ENCODE measurements at places on chromosomes 12 and 14.
A peak's percentile ranks its signal among the peaks of the same experiment; 100 is the strongest.

- DNase-seq = no peak
Observed at GRCh38 chr14:57482120-57482519, 11.5 kb downstream of the CCDC198 start.

DNA sequence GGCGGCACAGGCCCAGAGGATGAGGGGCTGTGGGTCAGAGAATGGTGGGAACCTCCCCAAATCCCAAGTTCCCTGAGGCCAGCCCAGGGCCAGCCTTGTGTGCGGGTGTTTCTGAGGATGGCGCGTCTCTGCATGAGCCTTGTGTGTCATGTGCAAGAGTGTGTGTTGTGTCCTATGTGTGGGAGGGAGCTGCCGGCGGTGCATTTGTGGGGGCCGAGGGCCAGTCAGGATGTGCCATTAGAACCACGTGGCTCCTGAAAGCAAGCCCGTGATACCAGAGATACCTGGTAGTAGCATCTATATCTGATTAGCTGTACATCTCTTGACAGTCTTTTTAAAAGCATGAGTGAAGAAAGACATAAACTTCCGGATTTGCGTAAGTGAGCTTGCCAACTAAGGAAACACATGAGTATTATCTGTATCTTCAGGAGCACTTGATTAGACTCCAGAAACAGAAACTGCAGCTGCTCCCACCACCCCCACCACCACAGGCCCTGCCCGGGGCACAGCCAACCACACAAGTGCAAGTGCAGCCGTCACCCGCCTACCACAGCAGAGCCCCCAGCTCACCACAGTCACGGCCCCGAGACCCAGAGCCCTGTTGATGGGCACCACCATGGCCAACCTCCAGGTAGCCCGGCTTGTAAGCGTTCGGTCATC, 19.2 kb downstream of the DDX51 start:
- DNase-seq = peak; percentile 25

DNA sequence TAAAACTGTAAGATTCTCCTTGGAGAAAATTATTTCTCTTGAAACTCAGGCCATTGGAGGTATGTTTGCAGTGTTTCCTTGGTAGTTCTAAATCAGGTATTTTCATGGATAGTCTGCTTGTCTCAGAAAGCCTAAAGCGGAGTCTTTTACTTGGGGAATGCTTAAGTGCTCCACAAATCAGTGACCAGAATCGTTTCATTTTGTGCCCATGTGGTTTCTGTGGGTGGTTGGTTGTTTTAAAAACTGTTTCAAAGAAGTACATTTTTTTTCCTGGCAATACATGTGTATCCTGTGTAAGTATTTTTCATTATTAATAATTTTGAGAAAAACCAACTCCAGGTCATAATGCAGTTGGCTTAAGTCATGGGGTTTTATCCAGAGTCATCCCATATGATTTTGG, 33.6 kb downstream of the CCDC91 start:
- DNase-seq = peak; percentile 71

DNA sequence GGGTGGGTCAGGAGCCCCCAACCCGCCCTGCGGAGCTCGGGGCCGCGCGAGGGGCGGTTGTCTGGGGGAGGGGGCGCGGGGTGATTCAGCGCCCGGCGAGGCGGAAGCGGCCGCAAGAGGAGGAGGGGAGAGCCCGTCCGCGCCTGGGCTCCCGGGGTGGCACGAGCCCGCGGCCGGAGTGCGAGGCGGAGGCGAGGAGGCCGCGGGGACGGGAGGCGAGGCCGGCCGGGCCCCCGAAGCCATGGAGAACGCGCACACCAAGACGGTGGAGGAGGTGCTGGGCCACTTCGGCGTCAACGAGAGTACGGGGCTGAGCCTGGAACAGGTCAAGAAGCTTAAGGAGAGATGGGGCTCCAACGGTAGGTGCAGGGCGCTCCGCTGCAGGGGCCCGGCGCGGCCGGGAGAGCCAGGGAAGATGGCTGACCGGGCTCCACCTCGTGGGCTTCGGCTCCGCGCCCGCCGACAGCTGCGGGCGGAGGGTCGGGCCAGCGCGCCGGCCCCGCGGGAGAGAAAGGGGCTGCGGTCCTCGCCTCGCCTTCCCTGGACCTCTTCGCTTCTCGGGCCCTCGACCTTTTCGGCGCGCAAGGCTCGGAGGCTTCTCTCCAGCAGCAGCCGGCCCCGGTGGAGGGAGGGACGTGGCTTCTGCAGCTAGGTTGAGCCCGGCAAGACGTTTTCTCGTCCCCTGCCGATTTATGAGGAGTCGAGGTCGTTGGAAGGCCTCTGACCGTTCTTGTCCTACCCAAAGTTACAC, 677 bp downstream of the ATP2A2 start:
- DNase-seq = peak; percentile 95

- peak; percentile 89 for DNase-seq
Observed at GRCh38 chr14:31090883-31091764, 64.9 kb upstream of the STRN3 start.

DNA sequence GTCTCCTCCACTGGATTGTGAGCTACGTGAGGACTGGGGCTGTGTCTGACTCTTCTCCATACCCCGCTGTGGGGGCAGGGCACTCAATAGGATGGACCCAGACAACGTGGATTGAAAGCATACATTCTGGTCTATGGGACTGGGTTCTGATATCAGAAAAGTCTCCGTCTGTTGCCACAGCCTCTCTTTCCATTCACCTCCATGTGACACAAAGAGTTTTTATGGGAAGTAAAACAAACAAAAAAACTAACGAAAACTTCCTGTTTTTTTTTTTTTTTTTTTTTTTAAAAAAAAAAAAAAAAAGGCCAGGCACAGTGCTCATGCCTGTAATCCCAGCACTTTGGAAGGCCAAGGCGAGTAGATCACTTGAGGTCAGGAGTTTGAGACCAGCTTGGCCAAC, 44.7 kb downstream of the SLC8A3 start:
- DNase-seq = no peak

DNA sequence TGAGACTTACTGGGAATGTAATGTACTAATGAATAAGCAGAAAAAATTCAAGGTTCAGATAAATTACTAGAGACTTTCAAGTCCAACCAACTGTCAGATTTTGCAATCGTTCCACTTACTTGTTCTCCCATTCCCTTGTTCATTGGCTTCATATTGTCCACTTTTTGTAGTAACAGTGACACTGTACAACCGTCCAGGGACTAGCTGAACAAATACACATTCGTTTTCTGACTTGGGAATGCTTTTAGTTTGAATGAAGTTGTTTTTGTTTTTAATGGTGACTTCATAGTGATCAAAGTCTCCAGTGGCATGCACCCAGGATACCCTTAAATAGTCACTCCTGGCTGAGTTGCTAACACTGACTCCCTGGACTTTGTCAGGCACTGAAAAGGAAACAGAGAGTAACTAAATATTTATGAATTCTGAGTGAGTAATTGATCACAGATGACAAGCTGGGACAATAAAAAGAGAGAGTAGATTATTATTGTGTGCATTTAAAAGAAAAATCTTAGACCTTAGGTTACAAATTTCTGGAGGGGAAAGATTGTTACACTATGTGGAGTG, 65.4 kb downstream of the PTPRB start:
- no peak for DNase-seq

GRCh38 chr12:96206936-96207662, 12.9 kb downstream of the ELK3 start:
- DNase-seq = no peak

DNA sequence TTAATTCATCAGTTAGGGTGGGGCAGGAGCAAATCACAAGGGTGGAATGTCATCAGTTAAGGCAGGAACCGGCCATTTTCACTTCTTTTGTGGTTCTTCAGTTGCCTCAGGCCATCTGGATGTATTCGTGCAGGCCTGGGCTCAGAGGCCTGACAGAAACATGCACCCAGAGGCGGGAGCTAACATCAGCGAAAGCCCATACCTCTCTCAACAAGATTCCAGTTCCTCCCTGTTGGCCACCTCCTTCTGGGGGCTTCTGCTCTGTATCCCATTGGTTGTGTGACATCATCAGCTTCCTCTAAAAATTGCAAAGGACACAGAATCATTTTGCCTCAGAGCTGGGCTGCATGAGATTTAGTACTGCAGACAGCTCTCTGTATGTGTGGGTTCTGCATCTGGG, 134.3 kb downstream of the ZNF664 start:
- DNase-seq = no peak

GRCh38 chr14:72610831-72611200, 283.1 kb downstream of the DPF3 start:
- peak; percentile 46 for DNase-seq

- DNase-seq = no peak
Observed at GRCh38 chr12:130465046-130465445, 127.4 kb downstream of the PIWIL1 start.

DNA sequence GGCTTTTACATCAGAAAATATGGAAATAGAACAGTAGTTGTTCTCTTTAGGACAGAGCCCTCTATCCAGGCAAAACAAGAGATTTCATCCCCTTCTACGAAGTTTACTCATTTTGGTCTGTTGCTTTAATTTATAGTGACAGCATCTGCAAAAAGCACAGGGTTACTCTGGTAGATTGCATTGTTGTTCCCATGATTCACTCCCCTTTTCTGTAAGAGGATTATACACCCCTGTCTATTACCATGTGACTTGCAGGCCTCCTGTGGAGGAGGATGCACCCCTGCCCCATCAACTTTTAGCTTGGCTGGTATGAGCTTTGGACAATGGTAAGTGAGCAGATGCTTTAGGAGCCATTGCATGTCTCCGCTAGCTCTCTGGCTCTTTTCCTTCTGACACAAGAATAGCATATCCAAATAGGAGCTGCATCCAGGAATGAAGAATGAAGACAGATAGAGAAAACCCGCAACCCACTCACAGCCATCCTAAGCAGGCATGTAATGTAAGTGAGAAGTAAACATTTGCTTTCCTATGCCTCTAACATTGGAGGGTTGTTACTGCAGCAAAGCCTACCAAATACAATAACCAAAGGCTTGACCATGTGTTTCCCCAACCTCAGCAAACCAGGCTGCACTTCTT, 304.2 kb downstream of the AKAP6 start:
- DNase-seq = no peak

DNA sequence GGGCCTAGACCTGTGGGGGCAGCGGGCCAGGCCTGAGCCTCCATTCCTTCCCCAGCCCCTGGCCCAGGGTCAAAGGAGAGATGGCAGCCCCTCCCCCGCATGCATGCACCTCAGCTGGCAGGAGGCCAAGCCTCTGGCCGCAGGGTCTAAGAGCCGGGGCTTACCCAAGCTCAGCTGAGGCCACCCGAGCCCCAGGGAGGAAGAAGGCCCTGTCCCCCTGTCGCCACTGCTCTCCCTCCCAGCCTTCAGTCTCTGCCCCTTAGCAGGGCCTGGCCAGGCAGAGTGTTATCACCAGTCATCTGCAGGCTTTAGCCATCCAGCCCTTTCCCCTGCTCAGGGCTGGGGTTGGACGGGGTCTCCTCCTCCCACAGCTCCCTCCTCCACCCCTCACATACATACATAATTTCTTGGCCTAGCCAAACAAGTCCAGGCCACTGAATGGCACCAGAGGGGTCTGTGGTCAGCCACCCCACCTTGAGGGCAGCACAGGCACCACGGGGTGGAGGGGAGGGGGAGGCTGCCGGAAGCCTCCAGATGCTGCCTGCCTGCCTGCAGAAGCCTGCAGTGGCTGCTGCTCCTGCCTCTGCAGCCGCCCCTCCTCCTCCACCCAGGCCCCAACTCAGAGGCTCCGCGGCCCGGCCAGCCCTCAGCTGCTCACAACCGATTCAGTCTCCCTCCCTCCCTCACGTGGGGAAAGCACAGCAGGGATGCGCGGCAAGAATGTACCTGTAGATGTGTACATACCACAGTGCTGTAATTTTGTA, 22.8 kb downstream of the RAB35 start:
- DNase-seq = peak; percentile 75

- DNase-seq = no peak
Observed at GRCh38 chr14:53273671-53274072, 120.5 kb upstream of the DDHD1 start.

GRCh38 chr12:104454997-104455396, 1.8 kb upstream of the CHST11 start:
- DNase-seq = peak; percentile 93

All from osteoblast (primary cell).